ENCODE measurements at places on chromosomes 3 and 15.

GRCh38 chr3:27681249-27681748 is 40.8 kb downstream of the EOMES start:
- DNase-seq: peak; percentile 13

- DNase-seq: no peak
Measured at GRCh38 chr15:88690331-88690730, 51.5 kb downstream of the ISG20 start.

GRCh38 chr3:187336322-187336721 is 31.9 kb upstream of the RTP4 start:
- DNase-seq: no peak

DNA sequence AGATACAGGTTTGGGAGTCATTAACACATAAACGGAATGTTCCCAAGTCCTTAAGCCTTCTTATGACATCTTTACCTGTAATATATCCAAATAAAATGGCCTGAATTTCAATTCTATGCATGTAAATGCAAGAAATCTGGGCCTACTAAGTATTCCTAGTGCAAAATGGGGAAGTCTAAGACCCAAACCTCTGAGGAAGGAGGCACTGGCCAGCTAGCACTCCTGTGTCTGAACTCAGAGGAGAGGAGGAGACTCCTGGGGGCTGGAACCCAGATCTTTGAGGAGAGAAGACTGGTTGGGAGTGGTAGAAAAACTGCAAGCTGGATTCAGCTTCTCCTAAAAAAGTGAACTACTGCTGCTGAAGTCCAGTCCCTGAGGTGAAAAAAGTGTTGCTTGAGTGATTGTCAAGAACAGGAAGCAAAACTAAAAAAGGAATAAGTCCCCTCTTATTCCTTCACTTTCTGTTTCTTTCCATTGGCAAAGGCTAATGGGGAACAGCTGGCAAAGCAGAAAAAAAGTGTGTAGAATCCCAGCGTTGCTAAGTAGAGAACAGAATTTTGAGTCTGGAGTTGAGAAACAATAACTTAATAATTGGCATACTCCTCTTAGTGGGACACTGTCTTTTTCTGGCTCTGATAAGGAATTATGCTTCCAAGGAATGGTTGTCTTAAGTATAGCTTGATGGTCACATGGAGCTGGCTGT is 54.8 kb upstream of the ATP2C1 start:
- no peak for DNase-seq

DNA sequence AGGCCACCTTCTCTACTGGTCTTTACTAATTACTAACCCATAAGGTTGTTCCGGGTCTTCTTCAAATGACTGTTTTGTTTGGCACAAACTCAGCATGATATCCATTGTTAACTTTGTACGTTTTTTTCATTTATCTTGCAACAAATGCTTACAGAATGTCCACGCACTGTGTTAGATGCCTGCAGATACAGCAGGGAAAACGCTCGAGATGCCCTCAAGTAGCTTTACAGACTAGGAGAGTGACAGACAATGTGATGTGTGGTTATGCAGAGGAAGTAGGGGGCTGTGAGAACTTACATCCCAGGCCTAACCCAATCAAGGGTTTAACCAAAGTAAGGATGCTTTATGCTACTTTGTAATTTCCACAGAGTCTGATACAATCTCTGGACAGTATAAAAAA is 949 bp upstream of the RFC4 start:
- no peak for DNase-seq

DNA sequence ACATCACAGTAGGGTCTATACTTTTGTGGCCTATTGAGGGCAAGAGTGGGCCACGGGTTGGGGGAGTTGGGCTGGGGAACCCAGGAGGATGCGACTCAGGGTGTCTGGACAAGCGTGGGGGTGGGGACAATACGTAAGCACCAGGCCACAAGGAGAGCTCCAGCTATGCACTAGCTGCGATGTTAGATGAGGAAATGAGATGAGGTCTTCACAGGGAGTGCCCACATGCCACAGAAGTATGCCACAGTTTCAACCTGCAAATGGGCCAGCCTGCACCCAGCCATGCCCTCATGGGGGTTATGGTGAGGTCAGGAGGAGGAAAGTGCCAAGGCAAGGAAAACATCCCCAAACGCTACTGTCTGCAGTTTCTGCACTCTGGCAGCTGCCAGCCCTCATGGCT is 30.5 kb downstream of the CACNA2D2 start:
- no peak for DNase-seq

DNA sequence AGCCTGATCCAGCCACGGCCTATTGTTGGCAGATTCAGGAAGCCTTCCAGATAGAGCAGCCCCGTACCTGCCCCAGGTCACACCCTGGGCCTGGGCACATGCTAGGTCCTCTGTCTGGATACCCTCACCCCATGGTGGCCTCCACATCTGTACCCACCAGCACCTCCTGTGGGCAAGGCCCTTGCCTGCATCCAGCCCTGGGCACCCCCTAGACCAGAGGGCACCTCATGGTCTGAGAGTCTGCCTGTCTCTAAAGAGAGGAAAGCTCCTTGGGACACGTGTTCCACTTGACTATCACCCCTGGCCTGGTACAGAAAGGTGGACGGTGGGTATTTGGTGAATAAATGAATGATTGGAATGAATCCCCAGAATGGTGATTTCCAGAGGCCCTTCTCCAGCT is 8.9 kb upstream of the COMMD4 start:
- no peak for DNase-seq

- DNase-seq: no peak
Measured at GRCh38 chr15:68641376-68641775, 62.6 kb downstream of the CORO2B start.

- DNase-seq: no peak
Measured at GRCh38 chr3:64728994-64729393, 41.2 kb upstream of the ADAMTS9 start.

DNA sequence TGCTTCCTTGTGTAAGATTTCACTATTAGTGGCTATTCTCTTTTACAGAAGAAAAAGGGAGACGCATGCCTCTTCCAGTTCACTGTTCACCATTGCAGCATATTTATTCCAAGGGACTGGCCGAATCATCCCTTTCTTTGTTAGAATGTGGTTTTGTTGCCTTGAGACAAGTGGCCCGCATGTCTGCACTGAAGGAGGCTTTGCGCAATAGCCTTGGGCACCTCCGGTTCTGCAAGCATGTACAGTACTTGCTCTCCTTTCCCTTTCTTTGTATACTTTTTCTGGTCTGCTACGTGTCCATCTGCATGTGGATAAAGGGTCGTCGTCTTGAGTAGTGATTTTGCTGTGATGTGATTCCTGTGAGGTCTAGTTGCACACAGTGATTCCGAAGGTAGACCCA is 43.0 kb downstream of the FLNB start:
- DNase-seq: no peak

All from activated T-helper 1 cell treated with Interleukin-2 at 50 U/mL for 16 hours (primary cell).